NCI-H1694 (cell line): ENCODE measurements at places on chromosomes 1 and 21.
A peak's percentile ranks its signal among the peaks of the same experiment; 100 is the strongest.

DNA sequence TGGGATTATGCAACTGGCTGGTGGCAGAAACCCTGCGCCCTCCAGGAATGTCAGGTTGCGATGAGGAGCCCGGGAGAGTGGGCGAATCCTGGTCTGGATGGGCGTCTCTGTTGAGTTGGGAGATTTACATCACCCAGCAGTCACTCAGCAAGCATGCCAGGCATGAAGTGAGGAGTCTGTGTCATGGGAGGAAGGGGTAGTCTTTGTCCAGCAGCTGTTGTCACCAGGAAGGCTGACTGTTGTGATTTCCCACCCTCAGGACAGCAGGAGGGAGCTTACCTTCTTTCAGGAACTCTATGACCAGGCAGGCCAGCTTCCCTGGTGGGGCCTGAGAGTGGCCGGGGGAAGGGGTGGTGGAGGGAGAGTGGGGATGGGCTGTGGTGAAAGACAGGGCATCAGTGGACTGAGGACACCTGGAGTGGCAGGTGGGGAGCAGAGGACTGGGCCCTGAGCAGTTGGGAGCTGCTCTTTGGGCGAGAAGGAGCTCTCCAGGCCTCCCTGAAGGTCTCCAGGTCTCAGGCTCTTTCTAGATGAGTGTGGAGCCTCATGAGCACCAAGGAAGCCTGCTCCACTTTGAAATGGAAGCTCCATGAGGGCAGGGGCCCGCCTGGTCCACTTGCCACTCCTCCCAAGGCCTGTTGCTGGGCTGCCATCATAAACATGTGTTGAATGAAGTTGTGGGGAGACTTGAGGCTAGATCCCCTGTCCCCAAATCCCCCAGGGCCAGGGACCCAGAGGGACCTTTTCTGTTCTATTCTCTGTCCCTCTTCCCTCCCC, 21.3 kb upstream of the PKP1 start:
- DNase-seq: no peak

- DNase-seq: no peak
These were observed 1.4 kb downstream of the VPS13D start for GRCh38 chr1:12231276-12231595.

- no peak for DNase-seq
These were observed 2.5 kb upstream of the OLFML3 start for GRCh38 chr1:113976609-113977278.

- DNase-seq: no peak
These were observed 2.0 kb downstream of the KCNJ15 start for GRCh38 chr21:38258521-38259485.

DNA sequence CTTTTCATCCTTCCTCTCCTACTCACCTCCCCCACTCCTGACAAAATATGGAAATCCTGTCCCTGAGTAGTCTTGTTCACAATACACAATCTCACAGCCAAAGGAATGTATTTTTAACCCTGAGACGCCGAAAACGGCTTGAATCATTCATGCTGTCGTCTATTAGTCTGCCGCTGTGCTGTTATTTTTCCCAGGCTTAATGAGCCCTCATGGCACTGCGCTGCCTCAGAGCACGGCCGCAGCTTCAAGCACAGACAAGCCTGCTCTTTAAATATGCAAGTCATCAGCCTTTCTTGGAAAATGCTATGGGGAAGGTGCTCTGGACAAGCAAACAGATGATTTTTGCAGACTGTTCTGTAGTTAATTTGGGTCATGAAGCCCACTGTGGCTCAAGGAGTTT, 302.7 kb downstream of the DISC1 start:
- peak; percentile 92 for DNase-seq
